ENCODE measurements at places on chromosomes 6 and 20. TPM values are rescaled to one million over a fixed set of nuclear protein-coding genes. Genes with fewer than 3 reads are reported as not detected.
A peak's percentile ranks its signal among the peaks of the same experiment; 100 is the strongest.

GRCh38 chr6:52595000-52595795, 18.3 kb upstream of the TRAM2 start:
- H3K4me3 ChIP-seq, result no peak overlapping the region
- no peaks in the 10 kb centered on the region for H3K36me3 ChIP-seq
- peaks cover 2% of the 10 kb centered on the region for H3K27me3 ChIP-seq
- DNase-seq, result no peak

DNA sequence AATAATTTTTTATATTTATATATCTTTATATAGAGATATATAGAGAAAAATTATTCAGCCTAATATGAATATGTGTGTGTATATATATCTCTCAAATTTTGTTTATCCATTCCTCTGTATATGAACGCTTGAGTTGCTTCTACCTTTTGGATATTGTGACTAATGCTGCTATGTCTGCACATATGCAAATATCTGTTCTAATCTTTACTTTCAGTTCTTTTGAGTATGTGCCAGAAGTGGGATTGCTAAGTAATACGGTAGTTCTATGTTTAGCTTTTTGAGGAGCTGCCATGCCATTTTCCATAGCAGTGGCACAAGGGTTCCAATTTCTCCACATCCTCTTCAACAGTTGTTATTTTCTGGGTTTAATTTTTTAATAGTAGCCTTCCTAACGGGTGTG, 72.8 kb upstream of the CEP85L start:
- H3K27ac ChIP-seq, result no peak overlapping the region
- H3K4me1 ChIP-seq, result no peaks in the 10 kb centered on the region
- H3K36me3 ChIP-seq, result no peaks in the 10 kb centered on the region
- no peak overlapping the region for H3K4me3 ChIP-seq

DNA sequence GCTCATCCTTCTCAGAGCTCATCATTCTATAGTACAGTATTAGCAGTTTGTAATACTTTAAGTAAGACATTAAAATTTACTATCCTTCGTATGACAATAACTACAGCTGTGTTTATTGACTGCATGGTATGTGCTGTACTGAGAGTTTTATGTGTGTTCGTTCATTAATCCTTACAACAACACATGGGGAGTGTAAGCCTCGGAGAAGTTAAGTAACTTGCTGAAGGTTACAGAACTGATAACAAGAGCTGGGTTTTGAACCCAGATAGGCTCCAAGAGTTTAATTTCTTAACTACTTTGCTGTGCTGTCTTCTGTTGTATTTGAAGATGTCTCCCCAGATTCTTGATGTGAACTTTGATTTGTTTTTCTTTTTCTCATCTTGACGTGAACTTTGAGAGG, 23.7 kb downstream of the BRPF3 start:
- no peak overlapping the region for H3K27ac ChIP-seq
- H3K4me3 ChIP-seq, result no peak overlapping the region
- no peaks in the 10 kb centered on the region for H3K27me3 ChIP-seq
- no peak for DNase-seq
- H3K36me3 ChIP-seq, result peaks cover 64% of the 10 kb centered on the region

DNA sequence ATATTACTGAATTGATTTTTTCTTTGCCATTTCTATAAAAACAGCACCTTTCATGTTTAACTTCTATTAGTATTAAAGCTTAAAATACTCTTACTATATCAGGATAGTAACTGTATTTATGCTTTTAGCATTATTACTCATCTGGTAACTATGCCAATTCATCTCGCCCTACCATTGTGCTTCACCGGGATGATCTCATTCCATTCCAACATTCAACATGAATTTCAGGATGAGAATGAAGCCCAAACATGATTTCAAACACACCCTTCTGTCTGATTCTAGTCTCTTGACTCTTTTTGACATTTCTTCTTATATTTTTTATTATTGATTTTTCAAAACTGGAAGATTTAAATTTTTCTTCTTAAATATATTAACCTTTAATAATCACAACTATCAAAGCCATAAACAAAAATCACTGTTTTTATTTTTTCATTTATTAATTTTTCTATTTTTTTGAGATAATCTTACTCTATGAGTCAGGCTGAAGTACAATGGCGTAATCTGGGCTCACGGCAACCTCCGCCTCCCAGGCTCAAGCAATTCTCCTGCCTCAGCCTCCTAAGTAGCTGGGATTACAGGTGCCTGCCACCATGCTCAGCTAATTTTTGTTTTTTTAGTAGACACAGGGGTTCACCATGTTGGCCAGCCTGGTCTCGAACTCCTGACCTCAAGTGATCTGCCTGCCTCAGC, 46.7 kb downstream of the GJA1 start:
- DNase-seq, result no peak
- no peaks in the 10 kb centered on the region for H3K27me3 ChIP-seq
- no peaks in the 10 kb centered on the region for H3K4me1 ChIP-seq
- no peaks in the 10 kb centered on the region for H3K36me3 ChIP-seq
- no peak overlapping the region for H3K4me3 ChIP-seq
- H3K27ac ChIP-seq, result no peak overlapping the region

DNA sequence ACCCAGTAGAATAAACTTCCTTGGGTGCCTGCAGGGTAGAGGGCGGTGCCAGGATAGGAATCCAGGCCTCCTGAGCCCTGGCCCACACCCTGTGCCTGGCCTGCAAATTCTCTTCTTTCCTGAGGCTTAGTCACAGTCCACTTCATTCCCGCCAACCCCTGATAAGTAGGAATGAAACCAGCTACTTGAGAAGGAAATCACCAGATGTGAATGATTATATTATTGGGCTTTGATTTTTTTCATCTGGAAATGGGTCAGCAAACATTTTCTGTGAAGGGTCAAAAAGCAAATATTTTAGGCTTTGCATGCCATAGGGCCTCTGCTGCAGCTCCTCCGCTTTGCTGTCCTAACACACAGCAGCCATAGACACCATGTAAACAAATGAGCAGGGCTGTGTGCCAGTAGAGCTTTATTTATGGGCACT, 50.2 kb downstream of the STK35 start:
- no peak for DNase-seq
- H3K27me3 ChIP-seq, result no peaks in the 10 kb centered on the region
- peaks cover 7% of the 10 kb centered on the region for H3K4me1 ChIP-seq
- H3K27ac ChIP-seq, result no peak overlapping the region
- H3K36me3 ChIP-seq, result peaks cover 22% of the 10 kb centered on the region

GRCh38 chr20:63533871-63534393, 3.2 kb downstream of the PTK6 start:
- no peak overlapping the region for H3K27ac ChIP-seq
- DNase-seq, result no peak
- peaks cover 20% of the 10 kb centered on the region for H3K36me3 ChIP-seq
- peaks cover 24% of the 10 kb centered on the region for H3K4me1 ChIP-seq
- H3K27me3 ChIP-seq, result no peaks in the 10 kb centered on the region

DNA sequence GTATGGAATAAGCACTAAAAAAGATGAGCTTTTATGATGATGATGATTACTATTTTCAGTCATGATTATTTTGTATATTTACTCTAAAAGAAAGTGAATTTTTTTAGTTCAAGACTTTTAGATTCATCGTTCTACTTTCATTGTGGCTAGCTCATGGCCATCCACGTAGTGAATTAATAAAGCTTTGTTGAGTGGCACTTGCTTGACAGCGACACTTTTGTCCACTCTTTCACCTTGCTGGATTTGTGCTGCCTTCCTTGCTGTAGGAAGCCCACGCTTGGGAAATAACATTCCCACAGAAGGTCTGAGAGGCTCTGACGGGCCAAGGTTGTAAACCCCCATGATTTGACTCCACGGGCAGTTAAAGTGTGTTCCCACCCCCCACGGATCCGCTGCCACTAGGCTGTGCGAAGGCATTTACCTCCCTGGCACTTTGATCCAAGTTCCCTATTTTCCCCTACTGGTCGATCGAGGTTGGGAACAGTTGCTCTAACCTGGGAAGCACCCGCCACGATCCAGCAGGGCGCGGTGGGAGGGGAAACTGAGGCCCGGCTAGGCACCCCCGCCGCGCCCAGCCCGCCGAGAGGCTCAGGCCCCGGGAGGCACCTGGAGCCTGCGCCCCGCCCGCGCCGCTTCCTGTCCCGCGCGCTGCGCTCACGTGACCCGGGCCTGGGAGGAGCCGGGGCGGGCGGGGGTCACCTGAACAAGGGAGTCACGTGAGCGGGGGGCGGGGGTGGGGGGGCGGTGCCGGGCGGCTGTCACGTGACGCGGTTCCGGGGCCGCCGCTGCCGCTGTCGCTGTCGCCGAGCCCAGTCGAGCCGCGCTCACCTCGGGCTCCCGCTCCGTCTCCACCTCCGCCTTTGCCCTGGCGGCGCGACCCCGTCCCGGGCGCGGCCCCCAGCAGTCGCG, at the start of gene IGF2R:
IGF2R (plus strand) TSS at position 788 of the 909 bp plus-strand sequence. CDS start 165 bp downstream, outside the sequence.
- H3K4me3 ChIP-seq, result peak within 1 kb of the TSS; percentile 84
- DNase-seq, result peak; percentile 65
- H3K36me3 ChIP-seq, result no peaks in the 10 kb centered on the region
- H3K27ac ChIP-seq, result peak within 1 kb of the TSS; percentile 75
- peaks cover 8% of the 10 kb centered on the region for H3K27me3 ChIP-seq

- no peaks in the 10 kb centered on the region for H3K27me3 ChIP-seq
- H3K27ac ChIP-seq, result no peak overlapping the region
- H3K4me1 ChIP-seq, result no peaks in the 10 kb centered on the region
- no peak for DNase-seq
These were observed 236.7 kb downstream of the PAX1 start for GRCh38 chr20:21941941-21942805.

DNA sequence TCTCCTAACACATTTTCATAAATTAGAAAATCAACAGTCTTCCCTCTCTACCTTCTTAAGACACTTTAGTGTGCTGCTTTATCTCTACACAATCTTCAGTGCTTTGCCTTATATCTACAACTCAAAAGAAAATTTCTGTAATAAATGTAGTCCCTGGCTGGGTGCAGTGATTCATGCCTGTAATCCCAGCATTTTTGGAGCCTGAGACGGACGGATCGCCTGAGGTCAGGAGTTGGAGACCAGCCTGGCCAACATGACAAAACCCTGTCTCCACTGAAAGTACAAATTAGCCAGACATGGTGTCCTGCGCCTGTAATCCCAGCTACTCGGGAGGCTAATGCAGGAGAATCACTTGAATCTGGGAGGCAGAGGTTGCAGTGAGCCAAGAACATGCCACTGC, 9.7 kb upstream of the EDN1 start:
- no peaks in the 10 kb centered on the region for H3K36me3 ChIP-seq
- H3K4me3 ChIP-seq, result no peak overlapping the region
- no peaks in the 10 kb centered on the region for H3K4me1 ChIP-seq
- H3K27ac ChIP-seq, result no peak overlapping the region
- no peak for DNase-seq

GRCh38 chr6:1024587-1024986, 287.3 kb upstream of the FOXQ1 start:
- H3K36me3 ChIP-seq, result no peaks in the 10 kb centered on the region
- peak; percentile 66 for DNase-seq
- no peaks in the 10 kb centered on the region for H3K27me3 ChIP-seq
- H3K27ac ChIP-seq, result no peak overlapping the region
- no peak overlapping the region for H3K4me3 ChIP-seq

DNA sequence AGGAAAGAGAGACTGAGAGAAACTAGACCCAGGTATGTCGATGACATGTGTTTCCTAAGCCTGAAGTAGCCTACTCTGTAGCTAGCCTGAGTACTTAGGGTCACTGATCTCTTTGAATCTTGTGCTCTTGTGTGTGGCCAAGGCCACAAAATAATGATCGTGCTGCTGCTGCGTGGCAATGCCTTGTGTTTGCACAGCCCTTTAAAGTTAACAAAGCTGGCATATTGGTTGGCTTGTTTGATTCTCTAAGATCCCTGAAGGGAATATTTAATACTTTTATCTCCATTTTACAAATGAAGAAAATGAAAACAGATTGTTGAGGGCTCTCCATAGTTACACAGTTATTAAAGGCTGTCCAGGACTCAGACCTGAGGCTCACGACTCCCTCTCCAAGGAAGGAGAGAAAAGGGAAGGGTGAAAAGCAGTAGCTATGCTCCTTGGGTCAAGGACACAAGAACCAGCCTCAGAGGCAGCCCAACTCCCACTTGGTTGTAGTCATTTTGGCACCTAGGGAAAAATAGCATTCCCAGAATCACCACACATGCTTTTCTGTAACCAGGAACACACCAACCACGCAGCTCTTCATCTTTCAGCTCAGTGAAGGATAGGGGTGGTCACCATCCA, 130.7 kb downstream of the LRFN2 start:
- H3K4me3 ChIP-seq, result no peak overlapping the region
- H3K4me1 ChIP-seq, result no peaks in the 10 kb centered on the region
- H3K36me3 ChIP-seq, result no peaks in the 10 kb centered on the region
- no peak overlapping the region for H3K27ac ChIP-seq
- DNase-seq, result no peak

RWDD2A gene
- 11.4 TPM for total RNA-seq

FAM83D gene
- 8.1 TPM for total RNA-seq

PACRG gene
- 9.5 TPM for total RNA-seq

PGM3 gene
- 57.4 TPM for total RNA-seq

Measured in spinal cord (tissue), 10 donors.